Activated CD4-positive, alpha-beta T cell treated with anti-CD3 and anti-CD28 coated beads for 1 hour (primary cell): ENCODE measurements at places on chromosomes 3 and 15.

- no peak for DNase-seq
Measured at GRCh38 chr3:107845380-107846278, 245.2 kb downstream of the CD47 start.

GRCh38 chr3:105826778-105827634, 41.8 kb downstream of the CBLB start:
- DNase-seq: no peak

GRCh38 chr3:138184994-138185393, 2.1 kb upstream of the ARMC8 start:
- DNase-seq: no peak

GRCh38 chr15:64772964-64773363, 2.4 kb downstream of the RBPMS2 start:
- no peak for DNase-seq
